ENCODE measurements at places on chromosomes 11 and 22. TPM values are rescaled to one million over a fixed set of nuclear protein-coding genes. Genes with fewer than 3 reads are reported as not detected.

The TYR gene
- not detected for total RNA-seq

- no peak for DNase-seq
Observed at GRCh38 chr11:69003866-69004367, 9.1 kb downstream of the MRGPRF start.

The C11orf97 gene
- not detected for total RNA-seq

The SCUBE2 gene
- total RNA-seq, result 4.7 TPM

- no peak for DNase-seq
Observed at GRCh38 chr11:128906185-128907050, 15.3 kb downstream of the KCNJ5 start.

GRCh38 chr11:110565357-110566336 is 135.9 kb downstream of the FDX1 start:
- no peak for DNase-seq

GRCh38 chr22:44609400-44609988 is 92.5 kb upstream of the PRR5 start:
- DNase-seq, result no peak

The SLC22A8 gene
- 1.2 TPM for total RNA-seq

GRCh38 chr11:68942095-68942620 is 38.5 kb downstream of the IGHMBP2 start:
- no peak for DNase-seq

DNA sequence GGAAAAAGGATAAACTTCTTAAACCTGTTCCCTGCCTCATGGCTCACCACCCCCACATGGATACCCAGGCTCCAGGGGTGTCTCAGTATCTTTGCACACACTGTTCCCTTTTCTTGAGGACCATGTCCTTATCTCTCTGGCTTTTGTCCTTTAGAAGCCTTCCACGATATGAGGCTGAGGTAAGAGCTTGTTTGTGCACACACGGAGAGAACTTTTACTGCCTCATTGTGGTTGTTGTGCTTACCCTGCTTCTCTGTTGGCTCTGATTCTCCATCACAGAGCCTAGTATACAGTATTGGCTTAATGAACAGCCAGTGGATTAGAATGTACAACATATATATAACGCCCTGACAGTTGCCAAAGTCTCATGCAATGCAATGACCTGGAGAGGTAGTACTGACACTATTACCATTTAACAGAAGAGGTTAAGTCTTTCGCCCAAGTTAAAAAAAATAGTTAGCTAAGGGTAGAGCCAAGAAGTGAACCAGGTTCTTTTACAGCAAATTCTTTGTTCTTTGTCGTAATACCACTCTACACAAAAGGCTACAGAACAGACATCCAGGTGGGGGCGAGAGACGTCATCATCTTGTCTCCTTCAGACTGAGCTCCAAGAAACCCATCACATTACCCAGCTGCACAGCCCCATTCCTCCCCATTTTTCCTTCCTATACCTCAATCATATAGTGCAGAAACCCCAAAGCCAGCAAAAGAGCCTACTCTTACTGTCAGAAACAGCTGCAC is 117.3 kb downstream of the PLEKHA7 start:
- DNase-seq, result no peak

GRCh38 chr11:58199271-58199670 is 4.7 kb downstream of the OR1S2 start:
- no peak for DNase-seq

The KIRREL3 gene
- total RNA-seq, result 29.3 TPM

The PITPNM1 gene
- 34.0 TPM for total RNA-seq

The DCHS1 gene
- 49.9 TPM for total RNA-seq

The INPP5J gene
- 0.78 TPM for total RNA-seq

DNA sequence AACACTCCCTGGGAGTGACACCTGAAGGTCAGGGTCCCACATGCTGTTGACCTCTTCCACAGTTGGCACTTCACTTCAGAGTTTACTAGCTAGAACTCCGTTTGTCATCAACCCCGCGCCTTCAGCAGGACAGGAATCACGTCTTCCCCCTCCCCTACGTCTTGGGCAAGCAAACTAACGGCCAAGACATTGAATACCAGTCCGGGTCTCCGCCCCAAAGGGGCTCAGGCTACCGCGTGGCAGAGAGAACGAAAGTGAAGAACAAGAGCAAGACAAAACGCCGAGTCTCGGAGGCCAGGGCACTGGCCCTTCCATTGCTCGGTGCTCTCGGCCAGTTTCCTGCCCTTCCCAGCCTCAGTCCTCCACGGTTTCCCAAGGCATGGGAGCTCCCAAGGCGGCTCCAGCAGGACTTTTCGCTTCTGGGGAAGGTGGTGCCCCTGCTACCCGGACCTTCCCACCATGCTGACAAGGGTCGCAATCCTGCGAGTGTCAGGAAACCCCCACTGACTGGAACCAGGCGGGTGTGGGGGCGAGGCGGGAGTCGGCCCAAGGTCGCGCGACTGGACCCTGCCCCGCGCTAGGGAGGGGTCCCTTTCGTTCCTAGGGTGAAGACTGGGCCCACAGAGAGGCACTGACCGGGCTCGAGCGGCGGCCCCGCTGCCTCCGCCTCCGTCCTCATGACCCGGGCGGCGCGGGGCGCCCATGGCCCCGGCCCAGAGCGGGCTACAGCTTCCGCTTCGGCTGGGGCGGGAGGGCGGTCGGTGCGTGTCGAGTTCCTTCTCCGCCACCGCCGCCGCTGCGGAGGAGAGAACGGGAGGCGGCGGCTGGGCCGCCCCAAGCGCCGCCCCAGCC is at the start of gene GUCD1:
TSS of gene GUCD1 (minus strand) at position 826 of the 852 bp plus-strand sequence. CDS start at position 679, 147 bp downstream.
- DNase-seq, result no peak

- DNase-seq, result no peak
Observed at GRCh38 chr11:69667619-69668604, 7.2 kb downstream of the LTO1 start.

The TRIM49D1 gene
- not detected for total RNA-seq

- DNase-seq, result no peak
Observed at GRCh38 chr11:2296913-2297622, 4.7 kb downstream of the C11orf21 start.

GRCh38 chr11:117182551-117182935 is 4.0 kb downstream of the SIDT2 start:
- no peak for DNase-seq

Measured in occipital lobe (tissue), 3 donors.